ENCODE measurements at places on chromosomes 7 and 10.

DNA sequence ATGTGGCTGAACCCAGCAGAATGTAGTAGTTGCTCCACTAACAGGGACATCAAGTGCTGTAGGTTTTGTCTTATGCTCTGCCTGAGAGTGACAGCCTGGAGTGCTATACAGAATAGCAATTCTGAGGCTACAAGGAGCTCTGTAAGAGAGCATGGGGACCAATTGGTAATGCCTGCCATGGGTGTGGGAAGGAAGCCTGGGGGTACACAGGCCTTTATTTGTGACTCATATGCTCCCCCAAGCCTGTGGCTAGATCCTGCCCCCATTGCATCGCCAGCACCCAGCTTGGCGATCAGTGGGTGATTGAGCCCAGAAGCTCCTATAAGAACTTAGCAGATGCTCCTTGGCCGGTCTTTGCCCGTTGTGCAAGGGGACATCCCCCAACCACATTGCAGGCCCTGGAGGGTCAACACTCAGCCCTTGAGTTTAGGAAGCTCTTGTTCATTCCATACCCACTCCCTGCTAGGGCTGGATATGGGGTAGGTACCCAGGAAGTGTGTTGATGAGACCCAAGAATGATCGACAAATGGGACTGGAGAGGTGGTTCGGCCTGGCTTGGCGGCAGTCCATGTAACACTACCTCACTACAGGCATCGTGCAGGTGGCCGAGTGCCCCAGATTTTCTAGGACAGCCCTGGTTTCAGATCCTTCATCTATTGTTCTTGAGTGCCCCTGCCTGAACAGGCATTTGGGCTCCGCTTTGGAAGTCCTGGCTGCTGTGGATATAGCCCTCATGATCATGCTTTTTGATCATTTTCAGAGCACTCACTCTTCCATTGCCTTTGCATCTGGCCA, 37.7 kb downstream of the ZMIZ1 start:
- no peak for DNase-seq

GRCh38 chr7:132485136-132485535, 91.1 kb downstream of the PLXNA4 start:
- no peak for DNase-seq

- no peak for DNase-seq
Measured at GRCh38 chr10:116353817-116354216, 29.6 kb downstream of the CCDC172 start.

GRCh38 chr7:31175672-31176071, 123.6 kb downstream of the ADCYAP1R1 start:
- DNase-seq, result no peak

- no peak for DNase-seq
Measured at GRCh38 chr7:130845581-130846085, 111.6 kb upstream of the KLF14 start.

GRCh38 chr10:29772403-29772802, 137.6 kb upstream of the SVIL start:
- DNase-seq, result no peak
